ENCODE measurements at places on chromosomes 12 and 14.

- DNase-seq: no peak
These were observed 165.2 kb downstream of the BRMS1L start for GRCh38 chr14:35991356-35991755.

- no peak for DNase-seq
These were observed 53.7 kb downstream of the SOX5 start for GRCh38 chr12:23895792-23896218.

GRCh38 chr12:58883576-58884334 is 36.5 kb downstream of the LRIG3 start:
- DNase-seq: no peak

DNA sequence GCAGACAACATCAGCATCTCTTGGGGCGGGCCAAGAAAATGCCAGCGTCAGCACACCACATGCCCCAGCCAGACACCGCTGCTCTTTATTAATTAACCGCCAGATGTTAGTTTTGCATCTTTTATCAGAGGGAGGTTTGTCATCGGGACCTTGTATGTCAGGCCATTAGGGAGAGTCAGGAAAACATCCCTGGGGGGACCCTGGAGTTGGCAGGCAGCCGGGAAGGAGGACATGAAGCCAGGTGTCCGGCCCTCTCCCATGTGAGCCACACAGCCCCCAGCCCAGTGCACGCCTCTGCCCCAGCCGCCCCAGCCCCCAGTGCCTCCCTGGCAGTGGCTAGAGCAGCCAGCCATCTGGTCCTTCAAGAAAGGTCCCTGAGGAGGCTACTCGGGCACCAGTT is 56.9 kb upstream of the FAM222A start:
- DNase-seq: no peak

DNA sequence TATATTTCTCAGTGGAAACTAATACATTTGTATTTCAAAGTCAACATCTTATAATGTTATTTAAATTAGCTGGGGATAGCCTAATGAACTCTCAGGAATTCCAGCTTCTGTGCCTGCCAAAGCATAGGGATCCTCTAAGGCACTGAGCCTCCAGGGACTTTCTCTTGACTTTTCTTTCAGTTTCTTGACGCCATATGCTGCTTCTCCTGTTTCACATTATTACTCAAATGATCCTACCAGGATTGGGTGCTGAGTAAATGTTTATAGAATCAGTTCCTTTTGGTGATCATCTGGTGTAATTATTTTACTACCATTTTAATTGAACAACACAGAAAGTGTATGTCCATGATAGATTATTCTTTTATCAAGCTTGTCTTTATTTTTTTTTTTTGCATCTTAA is 7.9 kb downstream of the METTL25 start:
- DNase-seq: no peak

- no peak for DNase-seq
These were observed 60.8 kb upstream of the REP15 start for GRCh38 chr12:27635349-27635972.

- no peak for DNase-seq
These were observed 145.2 kb upstream of the TMCC3 start for GRCh38 chr12:94795520-94795919.

DNA sequence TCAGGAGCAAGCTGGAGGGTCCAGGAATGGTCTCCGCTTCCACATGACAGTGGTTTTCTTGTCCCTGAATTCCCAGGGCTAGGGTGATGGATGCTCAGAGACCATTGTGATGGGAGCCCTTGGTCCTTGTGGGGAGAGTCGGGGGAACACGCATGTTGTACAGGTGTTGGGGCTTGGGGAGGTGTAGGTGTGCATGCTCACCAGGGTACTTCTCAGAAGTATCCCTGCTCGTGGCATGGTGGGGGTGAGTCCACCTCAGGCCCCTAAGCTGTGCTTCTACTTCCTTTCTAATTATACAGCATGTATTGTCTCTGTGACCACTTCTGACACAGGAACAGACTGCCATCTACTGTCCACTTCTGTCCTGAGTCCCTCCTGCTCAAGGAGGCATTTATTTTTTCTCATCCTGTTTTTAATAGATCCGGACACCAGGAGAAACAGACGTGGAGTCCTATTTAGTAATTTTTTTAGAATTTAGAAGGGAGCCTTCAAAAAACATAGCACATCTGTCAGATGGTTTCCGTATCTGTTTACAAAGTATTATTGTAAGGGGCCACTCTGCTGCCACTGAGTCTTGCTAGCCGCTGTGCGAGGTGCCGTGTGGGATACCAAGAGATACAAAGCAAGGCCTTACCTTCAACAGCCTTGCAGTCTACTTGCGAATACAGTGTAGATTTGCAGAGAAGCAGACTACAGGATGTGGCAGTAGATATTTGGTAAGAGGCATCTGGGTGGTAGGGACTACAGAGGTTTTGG is 10.5 kb downstream of the NTF3 start:
- no peak for DNase-seq

Measured in breast epithelium (tissue), 4 donors.